ENCODE measurements at places on chromosomes 16 and 17. TPM values are rescaled to one million over a fixed set of nuclear protein-coding genes. Genes with fewer than 3 reads are reported as not detected.

The CCR7 gene
- under 0.01 TPM for total RNA-seq

DNA sequence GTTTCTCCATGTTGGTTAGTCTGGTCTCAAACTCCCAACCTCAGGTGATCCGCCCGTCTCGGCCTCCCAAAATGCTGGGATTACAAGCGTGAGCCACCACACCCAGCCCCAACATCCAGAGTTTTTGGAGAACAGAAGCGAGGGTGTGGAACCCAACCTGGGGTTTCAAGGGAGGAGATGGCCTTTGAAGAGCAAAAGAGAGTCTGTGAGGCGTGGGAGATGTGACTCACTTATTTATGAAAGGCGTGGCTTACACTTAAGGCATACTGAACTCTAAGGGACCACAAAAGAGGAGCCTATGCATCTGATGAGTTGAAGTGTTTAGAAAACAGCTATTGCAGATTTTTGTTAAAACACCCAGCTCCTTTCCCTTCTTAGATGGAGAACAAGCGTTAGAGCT lies 18.9 kb downstream of the ARSG start:
- no peak for DNase-seq

- no peak for DNase-seq
Measured at GRCh38 chr17:15658296-15658695, 25.8 kb downstream of the TRIM16 start.

GRCh38 chr16:51134269-51134812 lies 16.7 kb downstream of the SALL1 start:
- no peak for DNase-seq

- peak; percentile 59 for DNase-seq
Measured at GRCh38 chr17:45640141-45640850, 143.8 kb upstream of the CRHR1 start.

DNA sequence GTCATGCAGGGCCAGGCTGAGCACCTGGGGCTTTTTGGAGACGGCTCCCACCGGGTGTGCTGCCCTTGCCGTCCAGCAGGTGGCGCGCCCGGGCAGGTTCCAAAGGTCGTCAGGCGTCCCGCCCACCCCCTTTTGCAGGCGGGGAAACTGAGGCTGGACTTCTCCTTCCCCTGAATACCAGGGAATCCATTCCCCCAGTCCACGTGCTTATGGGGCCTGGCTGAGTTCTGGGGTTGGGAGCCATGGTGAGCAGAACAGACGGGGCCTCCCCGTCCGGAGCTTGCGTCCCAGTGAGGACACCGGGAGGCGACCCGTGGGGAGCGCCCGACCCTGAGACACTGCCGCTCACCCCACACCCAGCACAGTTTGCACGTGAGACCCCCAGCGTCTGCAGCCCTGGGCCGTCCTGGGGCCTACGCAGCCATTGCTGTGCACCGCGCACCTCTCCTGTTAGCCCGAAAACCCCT lies 51.8 kb upstream of the JPH3 start:
- no peak for DNase-seq

DNA sequence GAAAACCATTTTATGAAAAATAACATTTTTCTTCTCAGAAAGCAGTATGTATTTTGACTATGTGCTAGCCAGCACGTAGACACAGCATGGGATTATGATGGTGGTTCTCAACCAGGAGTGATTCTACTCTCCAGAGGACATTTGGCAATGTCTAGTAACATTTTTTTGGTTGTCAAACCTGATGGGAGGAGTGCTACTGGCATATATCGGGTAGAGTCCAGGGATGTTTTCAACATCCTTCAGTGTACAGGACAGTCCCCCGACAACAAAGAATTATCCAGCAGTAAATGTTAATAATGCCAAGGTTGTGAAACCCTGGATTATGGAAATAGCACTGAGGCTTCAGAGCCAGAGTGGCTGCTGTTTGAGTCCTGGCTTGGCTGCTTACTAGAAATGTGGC lies 27.7 kb downstream of the AP2B1 start:
- no peak for DNase-seq
